ENCODE measurements at places on chromosomes 5 and 9.

DNA sequence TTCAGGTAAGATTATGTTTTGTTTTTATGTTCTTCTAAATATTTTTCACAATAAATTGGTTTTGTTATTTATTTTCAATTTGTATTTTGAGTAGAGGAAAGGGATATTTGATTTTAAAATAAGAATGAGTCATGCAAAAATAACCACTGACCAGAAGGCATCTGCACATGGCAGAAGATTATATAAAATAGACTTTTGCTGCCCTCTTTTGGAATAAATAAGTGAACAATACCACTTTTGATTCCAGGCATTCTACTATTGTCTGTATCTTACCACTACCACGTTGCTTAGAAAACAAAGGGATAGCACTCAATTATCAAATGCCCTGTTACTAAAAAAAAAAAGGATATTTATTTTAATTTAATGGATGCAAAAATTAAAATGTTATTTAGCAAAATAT, 227.3 kb upstream of the ITGA1 start:
- DNase-seq = peak; percentile 11

GRCh38 chr9:279674-280073, 65.0 kb downstream of the DOCK8 start:
- no peak for DNase-seq

- DNase-seq = no peak
Measured at GRCh38 chr5:128237000-128237399, 153.4 kb downstream of the SLC12A2 start.

- no peak for DNase-seq
Measured at GRCh38 chr9:71966601-71967000, 55.2 kb downstream of the C9orf85 start.

GRCh38 chr9:126661521-126662251, 48.0 kb downstream of the LMX1B start:
- no peak for DNase-seq

DNA sequence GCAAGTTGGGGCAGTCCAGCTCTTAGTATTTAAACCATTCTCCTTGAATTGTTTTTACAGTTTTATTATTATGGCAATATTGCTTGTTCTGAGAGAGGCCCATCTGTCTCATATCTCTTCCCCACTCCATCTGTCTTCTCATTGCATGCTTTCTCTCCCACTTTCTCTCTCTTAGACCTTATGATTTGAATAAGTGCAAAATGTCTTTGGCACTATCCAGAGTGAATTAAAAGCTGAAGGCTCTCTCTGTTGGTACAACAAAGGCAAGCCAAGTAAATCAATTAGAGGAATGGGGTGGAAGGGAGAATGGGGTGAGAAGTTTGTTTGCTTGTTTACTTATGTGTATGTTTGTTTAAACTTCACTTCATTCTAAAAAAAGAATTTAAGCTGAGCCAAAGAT, 195.3 kb upstream of the RFX3 start:
- no peak for DNase-seq

- no peak for DNase-seq
Measured at GRCh38 chr9:81833563-81834345, 94.5 kb upstream of the SPATA31D4 start.

GRCh38 chr5:35133186-35133585, 85.4 kb upstream of the AGXT2 start:
- DNase-seq = no peak

DNA sequence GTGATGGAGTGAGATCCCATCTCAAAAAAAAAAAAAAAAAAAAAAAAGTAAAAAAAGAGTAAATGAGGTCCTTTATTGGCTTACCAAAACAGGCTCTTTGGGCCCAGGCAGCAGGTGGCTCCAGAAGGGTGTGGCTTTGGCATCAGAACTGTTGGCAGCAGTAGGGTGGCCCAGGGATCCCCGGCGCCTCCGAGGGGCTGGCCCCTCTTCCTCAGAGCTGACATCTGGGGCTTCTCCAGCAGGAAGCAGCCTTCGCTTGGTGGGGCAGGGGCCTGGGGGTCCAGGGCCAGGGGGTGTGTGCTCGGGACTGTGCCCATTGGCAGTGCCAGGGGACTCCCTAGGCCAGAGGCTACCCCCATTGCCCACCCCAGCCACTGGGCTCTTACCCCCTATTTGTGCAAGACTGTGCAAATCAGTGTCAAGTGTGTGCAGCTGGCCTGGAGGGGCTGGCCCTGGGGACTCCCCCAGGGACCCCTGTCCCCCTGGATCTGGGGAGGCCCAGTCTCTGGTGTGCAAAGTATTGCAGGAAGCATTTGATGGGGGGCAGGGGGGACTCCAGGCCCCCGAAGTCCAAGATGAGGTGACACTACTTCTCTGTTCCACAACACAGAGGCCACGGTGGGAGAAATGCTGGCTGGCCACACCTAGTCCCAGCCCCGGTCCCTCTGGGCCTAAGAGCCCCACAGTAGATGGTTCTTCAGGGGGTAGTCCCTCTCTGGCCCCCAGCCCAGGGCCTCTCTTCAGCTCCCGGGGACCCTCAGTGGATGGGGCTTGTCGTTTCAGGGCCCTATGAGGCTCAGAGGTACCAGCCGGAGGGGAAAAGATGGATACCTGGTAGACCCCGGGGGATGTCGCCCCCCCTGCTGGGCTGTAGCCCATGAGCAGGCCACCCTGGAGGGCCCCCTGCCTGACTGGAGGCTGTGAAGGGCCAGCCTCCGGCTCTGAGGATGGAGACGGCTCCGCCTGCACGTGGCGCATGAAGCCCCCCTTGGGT, 4.7 kb upstream of the STOML2 start:
- no peak for DNase-seq

DNA sequence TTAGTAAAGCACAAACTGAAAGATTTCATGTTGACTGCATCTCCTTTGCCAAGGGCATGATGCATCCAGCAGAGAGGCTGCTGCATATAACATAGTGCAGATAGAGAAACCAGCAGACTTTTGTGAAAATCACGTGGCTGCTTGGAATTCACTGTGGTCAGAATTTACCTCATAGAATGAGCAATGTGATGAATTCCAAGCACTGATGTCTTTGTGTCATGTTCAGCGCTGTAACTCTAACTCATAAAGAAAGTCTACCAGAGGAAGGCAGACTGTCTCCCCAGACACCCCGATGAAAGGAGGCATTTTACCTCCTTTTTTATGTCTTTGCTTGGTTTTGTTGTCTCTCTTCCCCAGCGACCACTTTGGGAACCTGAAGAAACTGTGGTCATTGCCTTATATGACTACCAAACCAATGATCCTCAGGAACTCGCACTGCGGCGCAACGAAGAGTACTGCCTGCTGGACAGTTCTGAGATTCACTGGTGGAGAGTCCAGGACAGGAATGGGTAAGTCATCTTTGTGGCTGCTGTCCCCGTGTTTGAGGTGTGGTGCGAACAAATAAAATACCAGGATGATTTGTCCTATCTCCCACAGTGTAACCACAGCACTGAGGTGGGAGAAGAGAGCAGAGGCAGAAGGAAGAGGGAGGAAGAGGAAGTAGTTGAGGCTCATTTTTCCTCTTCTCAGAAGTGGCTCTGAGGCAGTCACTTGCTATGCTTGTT, 42.0 kb downstream of the ITK start:
- no peak for DNase-seq

- DNase-seq = no peak
Measured at GRCh38 chr5:174491265-174491664, 233.1 kb upstream of the MSX2 start.

- DNase-seq = no peak
Measured at GRCh38 chr5:167861928-167862426, 429.5 kb upstream of the WWC1 start.

DNA sequence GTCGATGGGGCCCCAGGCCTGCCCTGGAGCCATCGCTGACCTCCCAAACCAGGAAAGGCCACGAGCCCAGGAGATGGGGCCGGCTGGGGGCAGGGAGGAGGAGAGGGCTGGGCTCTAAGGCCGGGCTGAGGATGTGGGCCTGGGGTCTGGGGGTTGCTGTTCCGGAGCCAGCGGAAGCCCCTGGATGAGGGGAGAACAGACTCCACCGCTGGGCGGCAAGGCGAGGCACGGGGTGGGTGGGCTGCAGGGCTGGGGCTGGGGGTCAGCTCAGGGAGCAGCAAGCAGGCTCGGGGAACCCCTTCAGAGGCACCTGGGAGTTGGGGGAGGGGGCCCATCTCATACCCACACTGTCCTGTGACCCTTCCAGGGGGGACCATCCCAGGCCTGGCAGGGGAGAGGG, 11.7 kb downstream of the LCN12 start:
- no peak for DNase-seq

DNA sequence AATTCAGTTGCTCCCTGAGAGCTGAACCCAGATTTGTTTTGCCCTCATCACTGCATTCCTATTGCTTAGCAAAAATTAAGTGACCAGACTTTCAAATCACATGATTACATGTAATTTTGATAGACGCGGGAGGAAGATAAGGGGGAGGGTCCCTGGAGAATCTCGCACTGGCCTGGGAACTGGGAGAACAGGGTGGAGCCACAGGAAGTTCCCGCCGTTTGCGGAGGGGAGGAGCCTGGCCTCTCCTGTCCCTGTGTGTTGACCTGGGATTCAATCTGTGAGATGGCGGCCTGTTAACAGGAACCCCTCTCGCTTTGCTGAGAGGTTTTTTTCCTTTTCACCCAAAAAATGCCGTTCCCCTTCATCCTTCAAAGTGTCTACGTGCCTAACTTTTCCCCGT, 142.9 kb upstream of the OR13F1 start:
- no peak for DNase-seq

DNA sequence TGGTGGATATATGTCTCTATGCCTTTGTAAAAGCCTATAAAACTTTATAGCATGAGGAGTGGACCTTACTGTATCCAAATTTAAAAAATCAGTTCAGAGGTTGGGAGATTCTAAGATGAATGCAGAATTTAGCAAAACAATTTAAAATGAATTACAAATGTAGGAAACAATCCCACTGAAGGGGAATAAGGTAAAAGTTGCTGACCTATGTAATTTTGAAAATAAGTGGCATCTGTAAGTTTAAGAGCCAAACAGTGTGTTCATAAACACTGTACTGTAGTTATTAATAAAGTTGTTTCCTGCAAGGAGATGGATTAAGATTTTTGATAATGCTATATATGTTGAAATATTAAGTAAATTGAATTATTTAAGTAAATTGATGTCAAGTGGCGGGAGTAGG, 4.6 kb downstream of the IFNW1 start:
- DNase-seq = no peak

GRCh38 chr9:136502940-136503550, 20.2 kb upstream of the SEC16A start:
- DNase-seq = no peak

GRCh38 chr5:78424665-78425064, 64.2 kb downstream of the SCAMP1 start:
- DNase-seq = no peak

GRCh38 chr9:118121361-118121760, 417.2 kb downstream of the TLR4 start:
- no peak for DNase-seq

GRCh38 chr5:157599565-157599964, 24.0 kb upstream of the ADAM19 start:
- no peak for DNase-seq

GRCh38 chr5:50575740-50576139, 90.7 kb upstream of the PARP8 start:
- no peak for DNase-seq

DNA sequence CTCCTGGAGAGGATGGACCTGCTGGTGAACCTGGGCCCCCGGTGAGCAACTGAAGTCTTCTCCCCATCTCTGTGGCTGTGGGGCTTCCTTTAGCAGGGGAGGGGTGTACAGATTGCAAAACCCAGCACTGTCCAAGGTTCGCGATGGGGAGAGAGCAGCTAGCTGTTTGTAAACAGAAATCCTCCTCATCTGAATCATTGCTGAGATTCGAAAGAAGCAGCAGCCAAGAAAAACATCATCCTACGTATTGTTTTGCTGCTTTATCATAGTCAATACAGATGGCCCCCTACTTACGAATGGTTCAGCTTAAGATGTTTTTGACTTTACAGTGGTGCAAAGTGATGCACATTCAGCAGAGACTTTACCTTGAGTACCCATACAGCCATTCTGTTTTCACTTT, 80.0 kb upstream of the TGFBR1 start:
- DNase-seq = no peak

- no peak for DNase-seq
Measured at GRCh38 chr9:137670391-137671195, 51.8 kb downstream of the EHMT1 start.

All from NCI-H446 (cell line).